CD4-positive, alpha-beta T cell (primary cell): ENCODE measurements at places on chromosomes 2 and 18.

DNA sequence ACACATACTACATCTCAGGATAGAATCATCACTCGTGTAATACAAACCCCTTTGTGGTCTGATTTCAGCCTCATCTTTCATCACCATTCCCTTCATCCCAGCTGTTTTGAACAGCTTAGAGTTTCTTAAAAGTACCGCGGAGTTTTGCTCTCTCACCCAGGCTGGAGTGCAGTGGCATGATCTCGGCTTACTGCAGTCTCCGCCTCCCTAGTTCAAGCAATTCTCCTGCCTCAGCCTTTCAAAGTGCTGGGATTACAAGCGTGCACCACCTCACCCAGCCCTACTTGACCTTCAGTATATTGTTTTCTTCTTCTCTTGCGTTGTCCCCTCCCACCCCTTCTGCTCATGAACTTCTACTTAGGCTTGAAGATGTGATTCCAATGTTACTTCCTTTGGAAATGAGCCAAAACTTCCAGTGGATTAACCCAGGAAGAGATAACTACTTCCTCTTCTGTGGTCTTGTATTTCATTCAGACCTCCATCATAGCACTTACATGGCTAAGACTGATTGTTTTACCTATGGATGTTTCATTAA, 15.8 kb downstream of the ERLEC1 start:
- DNase-seq, result no peak

- no peak for DNase-seq
These were observed 32.8 kb upstream of the TMEM178A start for GRCh38 chr2:39632876-39633275.

GRCh38 chr2:25187729-25188350, 19.5 kb upstream of the POMC start:
- DNase-seq, result no peak

DNA sequence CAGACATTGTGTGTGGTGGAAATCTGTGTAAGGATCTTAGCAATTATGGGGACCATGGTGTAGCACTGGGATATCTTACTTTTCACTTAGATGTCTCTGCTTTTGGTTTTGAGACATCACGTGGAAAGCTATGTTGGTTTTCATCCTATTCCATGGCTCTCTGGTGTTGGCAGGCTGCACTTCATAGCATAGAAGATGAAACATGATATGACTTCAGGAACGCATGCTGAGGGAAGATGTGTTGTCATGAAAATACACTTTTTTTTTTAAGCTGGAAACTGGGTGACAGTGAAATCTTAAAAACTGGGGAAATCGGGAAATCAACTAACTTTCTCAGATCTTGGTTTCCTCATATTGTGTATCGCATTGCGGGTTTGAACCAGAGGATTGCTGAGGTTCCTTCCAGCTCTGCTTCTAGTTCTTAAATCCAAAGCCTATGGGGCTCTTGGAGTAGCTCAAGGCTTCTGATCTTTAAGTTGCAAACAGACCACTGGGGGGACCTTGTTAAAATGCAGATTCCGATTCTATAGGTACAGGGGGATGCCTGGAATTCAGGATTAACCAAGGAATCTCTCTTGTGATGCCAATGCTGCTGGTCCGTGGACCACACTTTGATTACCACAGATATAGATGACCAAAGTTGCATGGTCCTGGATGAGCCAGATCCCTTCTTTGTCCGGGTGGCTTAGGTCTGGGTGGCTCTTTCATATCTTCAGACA, 160.7 kb downstream of the SH3RF3 start:
- no peak for DNase-seq

DNA sequence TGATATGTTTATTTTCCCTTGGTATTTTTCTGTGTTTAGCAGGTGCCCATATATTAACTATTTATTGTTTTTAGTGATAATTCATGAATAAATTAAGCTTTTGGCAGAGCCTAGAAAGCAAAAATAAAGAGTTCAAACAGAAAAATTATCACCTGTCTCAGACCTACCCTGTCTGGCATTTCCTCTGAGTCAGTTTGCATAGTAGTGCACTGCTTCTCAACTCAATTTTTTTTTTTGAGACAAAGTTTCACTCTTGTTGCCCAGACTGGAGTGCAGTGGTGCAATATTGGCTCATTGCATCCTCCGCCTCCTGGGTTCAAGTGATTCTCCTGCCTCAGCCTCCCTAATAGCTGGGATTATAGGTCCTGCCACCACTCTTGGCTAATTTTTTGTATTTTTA, 793.9 kb downstream of the SUCLG1 start:
- no peak for DNase-seq

- no peak for DNase-seq
These were observed 2.8 kb downstream of the SP9 start for GRCh38 chr2:174337337-174338146.

GRCh38 chr2:171516793-171517192, 5.5 kb upstream of the CYBRD1 start:
- no peak for DNase-seq

- no peak for DNase-seq
These were observed 893 bp downstream of the CAVIN2 start for GRCh38 chr2:191845876-191846514.

- no peak for DNase-seq
These were observed 149.9 kb upstream of the RAB6C start for GRCh38 chr2:129829588-129829987.

DNA sequence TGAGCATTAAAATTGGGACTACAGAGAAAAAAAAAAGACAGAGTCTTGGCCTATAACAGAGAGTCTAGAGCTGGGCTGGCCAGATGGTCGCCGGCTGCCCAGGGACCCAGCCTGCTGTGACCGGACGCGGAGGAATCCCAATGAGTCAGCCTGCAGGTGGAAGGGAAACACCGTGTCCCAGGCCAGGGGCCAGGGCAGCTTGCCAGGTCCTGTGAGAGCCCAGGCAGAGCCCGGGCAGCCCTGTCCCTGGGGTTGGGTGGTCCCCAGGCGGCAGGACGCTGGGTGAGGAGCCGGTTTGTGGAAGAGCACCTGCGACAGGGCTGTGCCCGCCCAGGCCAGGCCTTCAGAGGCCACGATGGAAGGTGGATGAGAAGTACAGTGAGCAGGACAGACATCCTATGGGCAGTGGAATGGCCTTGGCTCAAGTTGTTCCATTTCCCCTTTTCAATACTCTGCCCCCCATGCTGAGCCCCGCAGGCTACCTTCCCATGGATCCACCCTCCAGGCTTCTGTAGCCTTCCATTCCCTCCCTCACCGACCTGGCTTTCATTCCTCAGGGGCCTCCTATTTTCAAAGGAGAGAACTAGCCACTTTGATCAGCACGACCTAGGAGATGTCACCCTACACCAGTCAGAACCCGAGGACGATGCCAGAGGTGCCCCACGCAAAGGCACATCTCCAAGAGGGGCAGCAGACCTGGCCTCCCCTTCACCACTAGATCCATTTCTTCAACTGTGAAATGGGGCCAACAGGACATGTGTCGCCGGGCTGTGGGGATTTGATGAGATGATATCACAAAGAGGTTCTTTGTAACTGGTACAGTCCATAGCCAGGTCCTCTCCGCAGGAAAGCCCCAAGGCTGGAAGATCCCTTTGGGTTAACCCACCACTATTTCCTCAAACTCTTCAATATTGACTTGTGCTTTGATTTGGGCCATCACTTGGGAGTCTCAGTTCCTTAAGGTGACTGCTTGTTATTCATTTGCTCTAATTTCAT, 87.5 kb downstream of the POLR1A start:
- DNase-seq, result no peak
